ENCODE measurements at places on chromosomes 2 and 18. TPM values are rescaled to one million over a fixed set of nuclear protein-coding genes. Genes with fewer than 3 reads are reported as not detected.
A peak's percentile ranks its signal among the peaks of the same experiment; 100 is the strongest.

GRCh38 chr2:147460155-147460554 is 384.7 kb upstream of the ACVR2A start:
- DNase-seq = peak; percentile 63

GRCh38 chr2:196989496-196989895 is 63.0 kb upstream of the PGAP1 start:
- DNase-seq = no peak

DNA sequence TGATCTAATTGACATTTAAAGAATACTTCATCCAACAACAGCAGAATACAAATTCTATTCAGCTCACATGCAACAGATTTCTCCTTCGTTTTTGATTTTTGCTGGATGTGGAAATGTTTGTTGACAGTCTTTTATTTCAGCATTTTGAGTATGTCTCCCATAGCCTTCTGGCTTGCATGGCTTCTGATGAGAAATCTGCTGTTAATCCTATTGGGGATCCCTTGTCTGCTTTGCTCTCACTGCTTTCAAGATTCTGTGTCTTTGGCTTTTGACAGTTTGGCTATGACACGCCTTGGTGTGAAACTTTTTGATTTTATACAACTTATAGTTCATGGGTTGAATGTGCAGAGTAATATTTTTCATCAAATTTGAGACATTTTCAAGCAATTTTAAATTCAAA is 44.7 kb downstream of the TRABD2A start:
- no peak for DNase-seq

GRCh38 chr2:183811281-183811680 is 687.0 kb downstream of the NUP35 start:
- no peak for DNase-seq

DNA sequence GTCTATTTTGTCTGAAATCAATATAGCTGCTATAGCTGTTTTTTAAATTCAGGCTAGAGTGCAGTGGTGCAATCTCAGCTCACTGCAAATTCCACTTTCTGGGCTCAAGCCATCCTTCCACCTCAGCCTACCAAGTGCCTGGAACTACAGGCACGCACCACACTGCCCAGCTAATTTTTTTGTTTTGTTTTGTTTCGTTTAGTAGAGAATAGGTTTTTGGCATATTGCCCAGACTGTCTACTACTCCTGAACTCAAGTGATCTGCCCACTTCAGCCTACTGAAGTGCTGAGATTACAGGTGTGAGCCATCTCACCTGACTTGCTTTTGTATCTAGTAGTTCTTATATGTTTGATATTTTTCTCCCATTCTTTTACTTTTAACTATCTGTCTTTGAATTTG is 259.7 kb downstream of the CDH19 start:
- DNase-seq = no peak

GRCh38 chr18:78908462-78909260 is 71.0 kb upstream of the SALL3 start:
- DNase-seq = no peak

DNA sequence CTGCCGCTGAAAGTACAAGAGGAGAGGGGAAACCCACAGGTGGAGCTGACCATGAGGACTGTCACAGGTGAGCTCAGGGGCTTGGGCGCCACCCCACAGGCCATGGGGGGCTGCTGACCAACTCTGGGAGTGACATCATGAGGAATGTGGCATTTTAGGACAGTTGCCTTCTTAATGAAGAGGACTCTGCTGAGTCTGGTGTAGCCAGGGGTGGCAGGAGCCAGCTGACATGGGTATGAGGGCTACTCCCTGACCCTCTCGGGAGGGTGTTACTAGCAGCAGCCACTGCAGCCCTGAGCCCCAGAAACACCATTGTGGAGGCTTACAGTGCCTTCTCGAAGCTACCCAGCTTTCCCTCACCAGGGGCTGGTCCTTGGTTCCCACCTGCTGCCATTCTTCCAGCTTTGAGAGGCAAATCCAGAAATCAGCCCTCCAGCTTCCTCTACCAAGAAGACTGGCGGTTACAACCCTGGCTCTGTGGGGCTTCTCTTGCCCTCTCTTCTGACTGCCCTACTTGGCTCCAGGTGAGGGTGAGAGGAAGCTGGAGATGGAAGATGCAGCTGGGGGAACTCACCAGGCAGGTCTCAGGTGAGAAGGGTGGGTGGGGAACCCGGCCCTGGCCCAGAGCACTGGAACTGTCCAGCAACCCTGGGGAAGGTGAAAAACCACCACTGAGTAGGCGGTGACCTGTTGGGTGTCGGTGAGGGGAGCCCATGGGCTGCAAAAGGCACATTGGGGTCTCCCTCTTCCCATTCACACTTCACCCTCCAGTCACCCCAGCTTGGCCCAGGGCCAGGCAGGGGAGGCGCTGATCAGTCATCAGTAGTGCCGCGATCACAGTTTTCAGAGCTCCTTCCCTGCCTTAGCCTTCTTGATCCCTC is 98.5 kb downstream of the MCFD2 start:
- DNase-seq = no peak

DNA sequence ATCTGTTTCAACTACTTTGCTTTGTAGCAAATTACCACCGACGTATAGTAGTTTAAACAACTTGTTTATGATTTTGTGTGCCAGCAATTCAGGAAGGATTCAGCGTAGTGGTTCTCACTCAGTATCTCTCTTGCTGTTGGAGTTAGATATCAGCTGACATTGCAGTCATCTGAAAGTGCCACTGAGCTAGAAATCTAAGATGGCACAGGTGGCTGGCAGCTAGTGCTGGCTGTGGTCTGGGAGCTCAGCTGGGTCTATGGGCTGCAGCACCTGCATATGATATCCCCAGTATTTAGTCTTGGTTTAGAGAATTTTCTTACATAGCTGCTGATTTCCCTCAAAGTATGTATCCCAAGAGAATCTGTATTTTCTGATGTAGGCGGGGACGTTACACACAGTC is 235.6 kb downstream of the SCG2 start:
- no peak for DNase-seq

The FER1L5 gene
- total RNA-seq = 0.98 TPM

The COLEC11 gene
- 0.09 TPM for total RNA-seq

All from fibroblast of the aortic adventitia (primary cell).